Suppressor macrophage treated with lipopolysaccharide for 4 hours (primary cell): ENCODE measurements at places on chromosomes 12 and 14.

DNA sequence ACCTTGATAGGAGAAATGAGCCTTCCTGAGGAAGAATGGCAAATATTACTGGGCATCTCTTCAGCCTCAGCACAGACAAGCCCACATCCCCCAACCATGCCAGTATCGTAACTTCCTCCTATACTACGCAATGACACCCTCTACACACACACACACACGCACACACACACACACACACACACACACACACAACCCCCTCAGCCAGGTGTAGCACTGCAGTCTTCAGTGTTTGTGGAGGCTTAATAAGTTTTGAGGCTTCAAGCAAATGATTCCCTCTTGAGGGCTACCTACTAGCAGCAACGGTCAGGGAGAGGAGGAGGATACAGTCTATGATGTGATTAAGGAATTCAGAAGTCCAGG is 1.6 kb downstream of the DGKA start:
- no peak for DNase-seq

- DNase-seq = no peak
Observed at GRCh38 chr12:49966511-49967041, 4.9 kb downstream of the AQP5 start.

DNA sequence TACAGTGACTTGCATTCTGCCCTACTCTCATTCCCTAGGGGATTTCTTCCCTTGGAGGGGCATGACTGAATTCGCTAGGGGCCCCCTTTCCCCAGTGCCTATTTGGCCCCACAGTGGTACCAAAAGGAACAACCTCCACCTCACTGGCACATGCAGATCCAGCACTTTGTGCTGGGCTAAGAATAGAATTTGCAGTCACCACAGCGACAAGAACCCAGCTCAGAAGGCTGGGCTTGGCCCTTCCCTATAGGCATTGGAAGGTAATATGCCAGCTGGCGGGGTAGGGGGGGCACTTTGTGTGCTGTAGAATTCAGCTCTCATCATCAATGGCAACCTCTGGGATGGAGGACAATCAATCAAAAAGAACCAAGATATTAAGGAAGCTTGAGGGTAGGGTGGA is 13.9 kb downstream of the BAZ2A start:
- DNase-seq = no peak

DNA sequence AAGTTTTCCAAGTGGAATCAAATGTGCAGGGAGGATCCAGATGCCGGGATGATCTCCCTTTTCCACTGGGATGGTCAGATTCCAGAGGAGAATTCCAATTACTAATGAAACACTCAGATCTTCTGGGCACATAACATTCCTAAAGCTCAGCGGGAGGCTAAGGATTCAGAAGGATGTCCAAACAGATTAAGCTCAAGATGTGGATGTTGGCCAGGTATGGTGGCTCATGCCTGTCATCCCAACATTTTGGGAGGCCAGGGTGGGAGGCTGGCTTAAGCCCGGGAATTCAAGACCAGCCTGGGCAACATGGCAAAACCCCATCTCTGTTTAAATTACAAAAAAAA is 62.0 kb upstream of the PNMA1 start:
- no peak for DNase-seq

DNA sequence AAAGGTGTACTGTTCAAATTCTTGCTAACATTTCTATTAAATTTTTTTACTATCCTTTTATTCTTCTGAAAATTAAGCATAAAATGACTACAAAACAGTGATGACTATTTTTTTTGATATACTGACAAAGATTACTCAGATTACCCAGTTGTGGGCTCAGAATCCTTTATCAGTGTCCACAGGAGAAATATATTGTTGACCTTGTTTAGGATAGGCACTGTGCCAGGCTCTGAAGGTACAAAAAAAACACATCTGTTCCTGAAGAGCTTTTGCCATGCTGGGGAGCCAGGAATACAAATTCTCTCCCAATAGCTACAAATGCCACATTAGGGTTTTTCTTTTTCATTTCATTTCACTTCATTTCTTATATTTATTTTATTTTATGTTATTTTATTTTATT is 26.9 kb upstream of the GCH1 start:
- DNase-seq = no peak

- no peak for DNase-seq
Observed at GRCh38 chr12:81255456-81255855, 177.6 kb downstream of the ACSS3 start.

- no peak for DNase-seq
Observed at GRCh38 chr12:90058704-90059103, 350.1 kb upstream of the ATP2B1 start.

DNA sequence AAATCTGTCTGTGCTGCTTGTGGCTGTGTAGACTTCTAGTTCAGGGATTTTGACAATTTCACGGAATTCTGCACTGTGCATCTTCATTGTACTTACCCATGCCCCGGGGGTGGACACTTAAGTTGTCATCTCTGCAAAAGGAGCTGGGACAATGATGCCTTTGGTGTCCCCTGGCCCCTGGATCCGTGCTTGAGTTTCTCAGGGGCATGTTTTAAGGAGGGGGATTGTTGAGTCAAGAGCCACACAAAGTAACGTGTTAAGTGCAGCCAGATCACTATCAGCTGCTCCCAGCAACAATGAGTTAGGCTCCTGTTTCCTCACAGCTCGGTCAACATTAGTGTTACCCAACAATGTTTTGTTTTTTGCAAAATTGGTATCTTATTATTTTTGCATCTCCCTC is 305.0 kb upstream of the DIO3 start:
- DNase-seq = no peak

GRCh38 chr12:5548152-5548943 is 116.4 kb downstream of the NTF3 start:
- no peak for DNase-seq

- DNase-seq = no peak
Observed at GRCh38 chr12:53044052-53044581, 5.7 kb upstream of the TNS2 start.

GRCh38 chr14:69214393-69214792 is 23.1 kb downstream of the EXD2 start:
- no peak for DNase-seq

- DNase-seq = no peak
Observed at GRCh38 chr14:61112506-61112905, 131.5 kb downstream of the SLC38A6 start.

GRCh38 chr14:19917955-19918518 is 2.4 kb upstream of the OR4K5 start:
- no peak for DNase-seq

- DNase-seq = no peak
Observed at GRCh38 chr12:93163260-93164036, 214.3 kb upstream of the NUDT4 start.

GRCh38 chr12:57590864-57591781 is at the start of gene PIP4K2C:
PIP4K2C (plus strand) TSS chr12:57591192; CDS start chr12:57591290, 98 bp downstream.
- DNase-seq = peak; percentile 77

DNA sequence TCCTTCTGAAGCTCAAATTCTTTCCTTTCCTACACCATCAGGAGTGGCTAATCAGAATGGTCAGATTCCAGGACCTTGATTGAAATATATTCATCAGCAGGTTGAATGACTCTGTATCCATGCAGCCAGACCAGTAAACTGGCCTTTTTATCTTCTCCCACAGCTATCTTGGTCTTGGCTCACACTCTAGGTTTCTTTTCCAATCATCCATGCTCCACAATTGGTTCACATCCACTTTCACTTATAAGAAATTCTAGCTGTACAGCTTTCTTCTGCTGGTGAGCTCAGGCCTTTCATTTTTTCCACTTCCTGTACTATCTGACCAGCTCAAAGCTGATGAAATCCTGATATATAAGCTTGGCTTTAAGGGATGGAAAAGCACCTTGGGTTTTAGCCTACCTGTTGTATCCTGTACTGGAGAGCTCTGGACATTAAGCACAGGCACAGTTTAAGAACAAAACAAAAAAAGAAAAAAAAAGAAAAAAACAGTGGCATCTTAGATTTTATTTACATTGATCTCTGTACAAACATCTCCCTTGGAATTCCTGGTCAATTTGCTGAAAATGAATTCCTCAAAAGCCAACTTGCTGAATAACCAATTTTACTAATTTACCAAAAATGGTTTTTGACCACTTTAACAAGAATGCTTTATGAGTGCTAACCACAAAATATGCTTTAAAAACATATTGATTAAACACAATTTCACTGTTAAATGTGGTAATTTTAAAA is 91.6 kb upstream of the PAWR start:
- DNase-seq = peak; percentile 27

GRCh38 chr12:122244565-122245371 is 18.9 kb upstream of the DIABLO start:
- DNase-seq = no peak

GRCh38 chr12:108237272-108237671 is 101.8 kb downstream of the CMKLR1 start:
- peak; percentile 5 for DNase-seq

DNA sequence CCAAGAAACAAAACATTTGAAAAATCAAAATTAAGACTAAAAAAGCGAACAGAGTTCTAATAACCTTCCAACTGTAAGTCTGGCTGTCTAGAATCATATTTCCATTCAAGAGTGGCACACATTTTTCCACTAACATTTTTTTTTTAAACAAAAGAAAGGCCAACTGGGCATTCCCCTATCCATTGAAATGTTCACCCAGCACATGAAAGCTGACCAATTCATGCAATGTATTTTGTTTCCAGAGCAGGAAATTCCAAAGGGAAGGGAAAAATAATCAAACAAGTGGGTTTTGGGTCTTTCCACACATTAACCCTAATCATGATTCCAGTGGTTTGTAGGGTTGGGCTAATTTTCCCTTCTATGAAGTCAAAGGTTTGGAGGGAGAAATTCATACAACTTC is 206.5 kb downstream of the CALM1 start:
- no peak for DNase-seq

DNA sequence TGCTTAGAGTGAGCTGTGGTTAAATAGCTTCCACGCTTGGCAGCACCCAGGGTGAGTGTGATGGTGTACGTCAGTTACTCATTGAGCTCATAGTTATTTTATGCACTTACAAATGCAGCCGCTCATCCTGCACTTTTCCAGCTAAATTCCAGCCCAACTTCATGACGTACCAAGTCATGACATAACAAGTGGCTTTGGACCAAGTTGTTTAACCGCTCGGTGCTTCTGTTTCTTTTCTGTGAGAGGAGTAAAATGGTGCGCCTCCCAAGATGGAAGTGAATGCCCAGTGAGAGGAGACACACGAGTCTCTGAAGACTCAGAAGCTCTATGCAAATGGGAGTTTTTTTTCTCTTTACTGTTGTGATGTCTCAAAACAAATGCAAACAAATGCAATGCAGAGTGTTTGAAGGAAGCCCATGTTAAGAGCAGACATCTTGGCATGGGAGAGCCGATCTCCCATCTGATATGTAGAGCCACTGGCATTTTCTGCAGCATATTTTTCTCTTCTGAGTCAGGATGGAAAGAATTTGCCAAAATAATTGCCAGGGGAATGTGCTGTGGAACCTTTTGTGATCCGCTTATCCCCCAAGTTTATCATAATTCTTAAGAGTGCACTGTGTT is 72.2 kb downstream of the FBXW8 start:
- DNase-seq = no peak

- peak; percentile 38 for DNase-seq
Observed at GRCh38 chr12:119666226-119666795, 1.6 kb upstream of the PRKAB1 start.

DNA sequence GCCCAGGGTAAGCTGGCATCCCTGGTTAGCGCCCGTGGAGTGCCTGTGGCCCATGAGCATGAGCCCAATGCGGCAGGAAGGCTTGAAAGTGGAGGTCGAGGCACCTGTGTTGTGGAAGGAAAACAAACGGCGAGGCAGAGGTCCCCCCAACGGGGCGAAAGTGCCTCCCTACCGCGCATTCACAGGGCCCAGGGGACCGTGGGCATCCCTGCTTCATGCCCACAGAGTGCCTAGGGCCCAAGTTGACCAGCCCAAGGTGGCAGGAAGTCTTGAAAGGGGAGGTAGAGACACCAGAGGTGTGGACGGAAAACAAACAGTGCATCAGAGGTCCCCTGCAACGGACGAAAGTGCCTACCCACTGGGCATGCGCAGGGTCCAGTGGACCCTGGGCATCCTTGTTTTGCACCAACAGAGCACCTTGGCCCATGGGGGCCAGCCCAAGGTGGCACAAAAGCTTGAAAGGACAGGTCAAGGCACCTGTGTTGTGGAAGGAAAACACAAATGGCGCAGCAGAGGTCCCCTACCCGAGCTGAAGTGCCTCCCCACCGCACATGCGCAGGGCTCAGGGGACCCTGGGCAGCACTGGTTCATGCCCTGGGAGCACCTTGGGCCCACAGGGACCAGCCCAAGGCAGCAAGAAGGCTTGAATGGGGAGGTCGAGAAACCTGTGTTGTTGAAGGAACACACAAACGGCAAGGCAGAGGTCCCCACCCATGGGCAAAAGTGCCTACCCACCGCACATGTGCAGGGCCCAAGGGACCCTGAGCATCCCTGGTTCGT is 377.5 kb downstream of the ALG10 start:
- DNase-seq = no peak

GRCh38 chr12:12819752-12820311 is 6.7 kb downstream of the DDX47 start:
- DNase-seq = peak; percentile 16

DNA sequence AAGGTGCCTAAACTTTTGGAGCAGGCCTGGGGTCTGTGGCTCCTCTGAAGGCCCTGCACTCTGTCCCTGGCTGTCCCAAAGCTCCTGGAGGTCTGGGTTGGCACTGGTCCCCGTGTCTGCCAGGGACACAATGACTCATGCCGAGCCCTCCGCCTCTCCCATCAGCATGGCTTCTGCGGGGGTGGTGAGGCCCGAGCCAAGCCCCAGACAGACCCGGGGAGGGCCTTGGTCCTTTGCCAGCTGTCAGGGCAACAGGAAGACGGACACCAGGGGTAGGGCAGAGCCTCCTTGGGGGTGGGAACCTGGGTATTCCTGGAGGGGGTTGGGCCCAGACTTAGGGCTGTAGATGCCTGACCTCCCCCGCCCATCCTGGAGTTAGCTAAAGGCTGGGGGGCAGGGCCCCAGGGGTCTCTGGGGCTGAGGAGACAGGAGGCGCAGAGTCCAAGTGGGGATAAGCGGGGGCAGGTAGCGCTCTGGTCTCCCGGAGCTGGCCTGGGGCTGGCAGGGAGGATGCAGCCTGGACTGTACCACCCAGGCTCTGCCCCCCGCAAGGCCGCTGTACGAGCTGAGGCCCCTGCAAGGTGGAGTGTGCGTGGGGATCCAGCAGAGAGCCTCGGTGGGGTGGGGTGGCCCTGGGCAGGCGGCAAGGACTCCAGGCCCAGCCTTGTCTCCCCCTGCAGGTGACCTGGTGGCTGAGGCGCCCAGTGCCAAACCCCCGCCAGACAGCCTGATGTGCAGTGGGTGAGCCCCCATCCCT is 16.4 kb upstream of the PUS1 start:
- DNase-seq = no peak

- DNase-seq = peak; percentile 14
Observed at GRCh38 chr12:104877103-104877705, 80.9 kb downstream of the SLC41A2 start.

DNA sequence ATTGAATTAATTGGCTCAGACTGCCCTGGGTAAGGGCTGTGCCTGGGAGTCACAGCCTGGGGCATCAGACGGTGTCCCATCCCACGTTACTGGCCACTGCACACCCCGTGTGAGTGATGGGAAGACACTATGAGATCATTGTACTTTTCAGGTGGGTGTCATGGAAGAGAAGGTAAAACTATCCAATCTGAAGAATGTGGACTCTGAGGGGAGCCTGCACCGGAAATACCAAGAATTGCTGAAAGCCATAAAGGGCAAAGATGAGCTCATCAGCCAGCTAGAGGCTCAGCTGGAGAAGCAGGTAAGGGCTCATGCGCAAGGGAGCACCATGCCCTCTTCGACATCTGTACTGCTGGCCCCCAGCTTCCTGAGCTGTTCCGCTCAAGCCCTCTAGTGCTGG is 24.0 kb downstream of the PLEKHH1 start:
- DNase-seq = no peak

- DNase-seq = no peak
Observed at GRCh38 chr12:26817183-26817591, 15.8 kb downstream of the ITPR2 start.
